ENCODE measurements at places on chromosomes 13 and 19.

GRCh38 chr13:112347986-112348385 lies 28.2 kb upstream of the SPACA7 start:
- no peak for DNase-seq

GRCh38 chr13:107551521-107551920 lies 663.8 kb downstream of the LIG4 start:
- DNase-seq, result no peak

DNA sequence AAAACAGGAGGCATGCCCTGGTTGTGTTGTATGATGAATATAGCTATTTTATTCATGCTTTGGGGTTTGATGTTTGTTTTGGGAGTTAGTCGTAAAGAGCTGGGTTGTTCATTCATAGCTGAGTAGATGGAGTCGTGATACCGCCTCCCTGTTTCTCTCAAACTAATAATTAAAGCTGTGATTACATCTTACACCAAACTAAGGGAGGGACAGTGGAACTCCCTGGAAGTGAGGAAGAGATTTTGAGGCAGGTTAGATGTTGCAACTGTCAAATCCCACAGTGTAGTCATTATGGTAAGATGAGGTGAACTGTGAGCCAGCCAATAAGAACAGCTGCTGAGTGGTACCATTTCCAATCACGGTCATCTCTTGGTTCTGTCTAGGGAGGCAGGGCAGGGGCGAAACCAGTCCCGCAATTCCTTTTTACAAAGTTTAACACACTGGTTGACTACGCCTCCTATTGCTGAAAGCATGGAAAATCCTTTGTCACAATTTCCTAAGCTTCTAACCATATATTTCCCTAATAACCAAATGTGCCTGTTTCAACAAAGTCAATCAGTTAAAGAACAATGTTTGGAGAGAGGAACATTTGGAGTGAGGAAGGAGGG lies 207.6 kb upstream of the SERP2 start:
- DNase-seq, result no peak

DNA sequence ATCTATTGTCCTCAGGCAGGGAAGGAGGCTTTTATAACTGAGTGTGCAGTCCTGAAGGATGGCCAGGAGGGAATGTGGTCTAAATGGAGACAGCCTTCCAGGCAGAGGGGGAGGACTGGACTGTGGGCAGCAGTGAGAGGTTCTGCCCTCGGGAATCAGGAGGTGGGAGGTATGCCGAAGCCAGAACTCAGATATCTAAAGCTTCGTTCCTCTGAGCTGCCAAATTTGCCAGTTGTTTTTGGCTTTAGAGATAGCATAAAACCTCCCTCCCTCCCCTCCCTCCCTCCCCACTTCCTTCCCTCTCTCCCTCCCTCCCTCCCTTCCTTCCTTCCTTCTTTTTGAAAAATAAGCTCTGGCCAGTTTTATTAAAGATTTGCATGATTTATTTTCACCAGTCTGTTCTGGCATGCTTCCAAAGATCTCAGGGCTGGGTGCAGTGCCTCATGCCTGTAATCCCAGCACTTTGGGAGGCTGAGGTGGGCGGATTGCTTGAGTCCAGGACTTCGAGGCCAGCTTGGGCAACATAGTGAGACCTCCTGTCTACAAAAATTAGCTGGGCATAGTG lies 2.4 kb downstream of the MEDAG start:
- DNase-seq, result no peak

- DNase-seq, result no peak
Observed at GRCh38 chr19:32208060-32208459, 137.3 kb upstream of the ZNF507 start.

Data from effector memory CD4-positive, alpha-beta T cell (primary cell).